ENCODE measurements at places on chromosomes 12 and 14. TPM values are rescaled to one million over a fixed set of nuclear protein-coding genes. Genes with fewer than 3 reads are reported as not detected.

DNA sequence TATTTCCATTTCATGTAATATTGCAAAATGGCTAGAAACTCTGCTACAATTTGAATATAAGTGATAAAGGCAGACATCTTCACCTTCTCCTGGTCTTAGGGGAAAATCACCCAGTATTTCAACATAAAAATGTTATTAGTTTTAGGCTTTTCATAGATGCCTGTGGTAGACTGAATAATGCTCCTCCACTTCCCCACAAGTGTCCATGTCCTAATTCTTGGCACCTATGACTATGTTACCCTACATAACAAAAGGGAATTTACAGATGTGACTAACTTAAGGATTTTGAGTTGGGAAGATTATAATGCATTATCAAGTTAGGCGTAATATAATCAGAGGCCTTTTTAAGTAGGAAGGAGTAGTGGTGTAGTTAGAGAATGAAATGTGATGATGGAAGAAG lies 196.4 kb downstream of the TMTC3 start:
- DNase-seq: no peak

DNA sequence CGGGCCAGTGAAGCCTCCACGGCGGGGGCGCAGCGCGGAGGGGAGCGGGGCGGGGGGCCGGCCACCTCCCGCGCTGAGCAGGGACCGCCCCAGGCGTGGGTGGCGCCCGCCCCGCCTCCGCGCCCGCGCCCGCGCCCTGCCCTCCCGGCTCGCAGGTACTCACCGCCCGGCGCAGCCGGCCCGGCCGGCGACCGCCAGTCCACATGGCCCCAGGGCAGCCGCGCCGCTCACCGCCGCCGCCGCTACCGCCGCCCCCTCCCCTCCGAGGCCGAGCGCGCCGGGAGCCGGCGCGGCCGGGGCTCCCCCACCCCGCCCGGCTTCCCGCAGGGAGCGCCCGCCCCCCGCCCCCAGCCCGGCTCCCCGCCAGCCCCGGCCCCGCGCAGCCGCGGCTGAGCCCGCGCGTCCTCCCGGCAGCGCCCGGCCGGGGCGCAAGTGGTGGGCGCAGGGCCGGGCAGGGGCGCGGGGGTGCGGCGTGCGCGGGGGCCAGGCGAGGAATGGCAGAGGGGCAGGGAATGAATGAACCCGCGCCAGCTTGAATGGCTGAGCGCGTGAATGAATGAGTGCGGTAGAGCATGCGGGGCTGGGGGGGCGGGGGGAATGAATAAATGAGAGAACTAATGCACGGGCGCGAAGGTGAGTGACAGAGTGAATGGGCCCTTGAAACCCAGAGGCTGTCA lies at the start of gene BEGAIN:
BEGAIN (minus strand) TSS at position 332 of the 677 bp plus-strand sequence; CDS start at position 205, 127 bp downstream.
- peak; percentile 55 for DNase-seq

DNA sequence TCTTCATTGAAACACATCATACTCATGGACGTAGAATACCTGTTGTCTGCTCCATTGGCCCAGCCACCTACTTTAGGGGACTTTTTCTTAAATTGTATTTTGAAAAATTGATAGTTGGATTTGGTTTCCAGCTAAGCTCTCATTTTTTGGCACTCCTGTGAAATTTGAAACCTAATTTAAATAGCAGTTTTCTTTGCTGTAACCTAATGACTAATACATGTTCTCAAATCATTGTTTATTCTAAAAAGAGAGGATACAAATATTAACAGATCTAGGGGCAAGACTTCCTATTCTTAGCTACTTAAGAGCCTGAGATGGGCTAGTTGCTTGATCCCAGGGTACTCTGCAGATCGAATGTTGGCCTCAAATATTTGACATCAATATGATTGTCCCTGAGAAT lies 78.9 kb downstream of the PLEKHA5 start:
- no peak for DNase-seq

- no peak for DNase-seq
Observed at GRCh38 chr12:4535092-4535491, 3.6 kb upstream of the RAD51AP1 start.

GRCh38 chr12:5988088-5988487 lies 43.0 kb upstream of the ANO2 start:
- no peak for DNase-seq

- DNase-seq: no peak
Observed at GRCh38 chr12:81502912-81503695, 256.0 kb downstream of the PPFIA2 start.

- DNase-seq: no peak
Observed at GRCh38 chr14:22478670-22479069, 110.4 kb downstream of the DAD1 start.

- DNase-seq: no peak
Observed at GRCh38 chr14:39451811-39452210, 19.6 kb upstream of the FBXO33 start.

GRCh38 chr12:13277293-13277692 lies 80.8 kb downstream of the EMP1 start:
- DNase-seq: no peak

- no peak for DNase-seq
Observed at GRCh38 chr12:27359578-27360340, 27.1 kb downstream of the BMAL2 start.

DNA sequence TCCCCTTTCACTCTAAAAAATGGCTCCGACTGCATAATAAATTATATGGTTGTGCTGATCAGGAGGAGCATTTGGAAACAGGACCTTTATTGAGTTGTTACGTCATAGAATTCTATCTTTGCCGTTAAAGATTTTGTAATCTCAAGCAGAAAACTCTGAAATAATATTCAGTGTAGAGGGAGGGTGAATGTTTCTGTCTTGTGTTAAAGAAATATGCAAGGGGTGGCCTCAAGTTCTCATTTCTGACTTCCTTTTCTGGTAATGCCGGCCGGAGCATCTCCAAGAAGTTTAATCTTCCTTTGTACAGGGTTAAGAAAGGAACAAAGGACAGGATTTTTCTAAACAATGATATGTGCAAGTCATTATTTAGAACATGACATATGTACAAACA lies 165.1 kb downstream of the SLC38A4 start:
- no peak for DNase-seq

DNA sequence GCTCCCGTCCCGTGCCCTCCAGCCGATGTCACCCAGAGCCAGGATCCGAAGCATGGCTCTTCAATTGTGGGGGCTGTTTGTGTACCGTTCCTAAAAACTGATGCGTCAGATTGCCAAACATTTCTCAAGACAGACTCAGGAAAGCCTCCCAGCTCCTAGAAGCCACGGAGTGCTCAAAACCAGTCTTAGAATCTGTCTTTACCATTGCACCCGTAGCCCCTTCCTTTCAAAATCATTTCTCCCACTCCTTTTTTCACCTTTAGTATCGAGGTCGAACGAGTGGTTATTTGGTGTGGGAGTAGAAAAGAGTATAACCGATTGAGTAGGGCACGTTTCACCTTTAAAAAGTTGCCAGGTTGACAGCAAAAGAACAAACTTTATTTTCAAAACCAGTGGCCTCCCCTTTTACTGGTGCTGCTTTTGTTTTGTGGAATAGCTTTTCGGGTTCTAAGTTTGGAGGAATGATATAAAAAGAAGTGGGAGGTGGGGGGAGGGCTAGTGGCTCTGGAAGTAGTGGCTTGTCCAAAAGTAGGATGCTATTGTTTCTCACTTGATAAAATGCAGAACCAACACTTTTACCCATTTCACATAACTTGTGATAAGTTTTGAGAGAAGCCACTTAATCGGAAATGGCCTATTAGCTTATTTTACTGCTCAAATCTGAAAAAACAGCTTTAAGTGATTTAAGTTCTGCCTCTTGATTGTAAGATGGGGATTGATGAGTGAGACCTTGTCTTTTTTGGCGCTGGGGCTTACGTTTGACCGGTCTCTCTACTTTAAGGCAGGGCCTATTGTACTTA lies 803 bp downstream of the STK38L start:
- DNase-seq: no peak

DNA sequence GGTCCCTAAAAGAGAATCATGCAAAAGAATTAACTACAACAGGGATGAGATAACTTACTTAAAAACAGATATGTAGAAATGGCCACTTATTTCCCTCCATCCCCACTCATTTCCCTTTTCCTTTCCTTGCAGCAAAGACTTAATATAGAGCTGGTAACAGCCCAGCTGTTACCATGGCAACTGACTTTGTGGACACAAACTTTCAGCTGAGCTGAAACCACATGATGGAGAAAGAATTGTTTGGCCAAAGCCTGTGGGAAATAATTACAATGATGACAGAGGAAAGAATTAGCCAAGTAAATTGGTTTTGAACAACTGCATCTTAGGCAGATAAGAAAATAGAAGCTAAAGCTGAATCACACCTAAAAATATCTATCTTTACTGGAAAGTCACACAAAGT lies 364.9 kb downstream of the GALC start:
- DNase-seq: no peak

DNA sequence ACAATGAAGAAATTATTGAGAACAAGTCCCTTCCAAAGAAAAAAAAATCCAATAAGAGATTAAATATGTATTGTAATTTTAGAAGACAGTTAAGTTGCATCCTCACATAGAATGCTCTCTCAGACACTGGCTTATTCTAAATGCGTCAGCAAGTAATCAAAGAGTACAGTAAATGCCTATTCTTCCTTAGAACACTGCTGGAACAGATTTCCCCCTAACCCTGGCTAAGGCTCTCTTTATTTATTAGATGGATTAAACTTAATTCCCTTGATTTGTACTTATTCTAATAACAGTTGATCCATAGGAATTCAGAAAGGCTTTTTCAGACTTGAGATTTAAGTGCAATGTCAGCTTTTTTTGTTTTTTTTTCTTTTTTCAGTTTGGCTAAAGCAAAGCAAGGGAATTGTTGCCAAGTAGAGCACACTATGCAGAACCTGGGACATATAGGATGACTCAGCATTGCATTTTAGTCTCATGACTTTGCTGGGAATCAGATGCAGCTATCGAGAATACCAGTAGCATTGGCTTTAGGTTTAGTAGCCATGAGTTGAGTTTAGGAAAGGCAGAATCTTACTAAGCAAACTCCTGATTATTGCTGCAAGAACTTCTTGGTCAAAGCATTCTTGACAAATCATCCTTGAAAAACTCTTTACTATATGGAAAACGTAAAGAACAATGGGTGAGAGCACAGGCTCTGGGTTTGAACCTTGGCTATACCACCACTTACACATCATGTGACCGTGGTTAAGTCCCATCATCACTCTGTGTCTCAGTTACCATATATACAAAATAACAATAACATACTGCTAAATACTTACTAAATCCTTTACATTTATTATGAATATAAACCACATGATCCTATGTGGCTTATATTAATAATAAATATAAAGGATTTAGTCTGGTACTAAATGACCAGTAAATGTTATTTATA lies 26.7 kb downstream of the MED21 start:
- DNase-seq: no peak

- DNase-seq: no peak
Observed at GRCh38 chr14:56902385-56902784, 92.1 kb upstream of the OTX2 start.

- no peak for DNase-seq
Observed at GRCh38 chr12:114976372-114976771, 292.4 kb upstream of the TBX3 start.

DNA sequence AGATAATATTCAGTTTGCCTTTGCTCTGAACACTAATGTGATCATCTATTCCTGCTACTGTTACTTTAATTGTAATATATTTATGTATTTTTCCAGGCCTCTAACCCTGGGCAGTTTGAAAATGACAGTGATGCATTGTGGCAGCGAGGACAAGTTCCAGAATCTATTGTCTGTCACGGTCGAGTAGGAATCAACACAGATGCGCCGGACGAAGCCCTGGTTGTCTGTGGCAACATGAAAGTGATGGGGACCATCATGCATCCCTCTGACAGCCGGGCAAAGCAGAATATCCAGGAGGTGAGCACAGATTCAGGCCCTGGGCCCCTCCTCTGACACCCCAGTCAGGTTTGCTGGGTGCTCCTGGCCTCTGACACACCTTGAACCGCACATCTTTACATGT lies 78.5 kb downstream of the MYRFL start:
- DNase-seq: no peak

GRCh38 chr12:118763234-118763633 lies 218.1 kb upstream of the SRRM4 start:
- DNase-seq: no peak

DNA sequence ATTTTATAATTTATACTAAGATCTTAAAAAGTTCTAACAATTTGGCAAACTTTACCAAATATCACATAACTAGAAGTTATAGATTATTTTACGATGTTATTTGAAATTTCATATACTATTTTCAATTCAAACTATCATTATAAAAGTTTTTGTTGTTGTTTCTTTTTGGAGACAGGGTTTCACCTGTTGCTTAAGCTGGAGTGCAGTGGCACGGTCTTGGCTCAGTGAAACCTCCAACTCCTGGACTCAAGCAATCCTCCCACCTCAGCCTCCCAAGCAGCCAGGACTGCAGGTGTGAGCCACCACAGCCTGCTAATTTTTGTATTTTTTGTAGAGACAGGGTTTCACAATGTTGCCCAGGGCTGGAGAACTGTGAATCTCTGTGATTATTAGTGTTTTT lies 87.8 kb downstream of the SPPL3 start:
- no peak for DNase-seq

- no peak for DNase-seq
Observed at GRCh38 chr14:81889529-81889928, 355.9 kb upstream of the SEL1L start.

DNA sequence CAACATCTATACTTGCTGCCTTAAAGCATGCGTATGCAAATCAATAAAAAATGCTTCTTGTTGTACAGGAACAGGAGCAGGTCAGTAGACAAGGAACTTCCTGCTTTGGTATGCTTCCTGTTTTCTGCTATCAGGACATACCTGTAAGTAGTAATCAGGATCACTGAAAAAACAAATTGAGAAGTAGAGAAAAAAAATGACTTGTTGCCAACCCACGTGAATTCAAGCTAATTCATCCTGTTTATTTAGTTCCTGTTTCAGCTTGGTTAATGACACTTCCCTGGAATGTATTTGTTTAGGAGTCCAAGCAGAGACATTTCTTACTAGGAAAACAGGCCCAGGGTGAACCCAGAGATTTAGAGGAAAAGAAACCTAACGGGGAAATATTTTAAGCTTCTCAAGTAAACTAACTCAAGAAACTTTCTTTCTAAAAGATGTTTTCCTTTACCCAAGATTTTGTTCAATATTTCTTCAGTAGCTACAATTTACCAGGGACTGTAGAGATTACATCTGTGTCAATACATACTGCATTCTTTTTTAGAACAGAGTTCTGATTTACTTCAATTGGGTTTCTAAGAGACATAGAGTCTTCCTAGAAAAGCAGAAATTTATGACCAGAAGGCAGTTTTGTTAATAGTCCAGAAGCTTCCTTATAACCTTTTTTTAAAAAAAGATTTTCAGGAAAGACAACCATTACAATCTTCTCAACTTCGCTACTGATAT lies 124.2 kb downstream of the PAWR start:
- no peak for DNase-seq

Gene DPF3
- total RNA-seq: 23.5 TPM

Gene IL26
- not detected for total RNA-seq

Gene SOCS2
- 45.5 TPM for total RNA-seq

Gene AJUBA
- 5.2 TPM for total RNA-seq

Gene SLC10A1
- total RNA-seq: not detected

Gene RHEBL1
- total RNA-seq: not detected

Gene KRT77
- total RNA-seq: not detected

Gene DIO2
- 4.0 TPM for total RNA-seq

Gene CLEC2A
- total RNA-seq: not detected

Gene SAMD4A
- 40.2 TPM for total RNA-seq

Measured in transverse colon (tissue), 4 donors.